ENCODE measurements at places on chromosomes 3 and 15.

- DNase-seq = no peak
Measured at GRCh38 chr3:87503900-87504498, 227.6 kb upstream of the POU1F1 start.

GRCh38 chr3:10289787-10290355 is 2.9 kb downstream of the GHRL start:
- DNase-seq = no peak

- DNase-seq = no peak
Measured at GRCh38 chr15:97199393-97200051, 761.0 kb upstream of the ARRDC4 start.

DNA sequence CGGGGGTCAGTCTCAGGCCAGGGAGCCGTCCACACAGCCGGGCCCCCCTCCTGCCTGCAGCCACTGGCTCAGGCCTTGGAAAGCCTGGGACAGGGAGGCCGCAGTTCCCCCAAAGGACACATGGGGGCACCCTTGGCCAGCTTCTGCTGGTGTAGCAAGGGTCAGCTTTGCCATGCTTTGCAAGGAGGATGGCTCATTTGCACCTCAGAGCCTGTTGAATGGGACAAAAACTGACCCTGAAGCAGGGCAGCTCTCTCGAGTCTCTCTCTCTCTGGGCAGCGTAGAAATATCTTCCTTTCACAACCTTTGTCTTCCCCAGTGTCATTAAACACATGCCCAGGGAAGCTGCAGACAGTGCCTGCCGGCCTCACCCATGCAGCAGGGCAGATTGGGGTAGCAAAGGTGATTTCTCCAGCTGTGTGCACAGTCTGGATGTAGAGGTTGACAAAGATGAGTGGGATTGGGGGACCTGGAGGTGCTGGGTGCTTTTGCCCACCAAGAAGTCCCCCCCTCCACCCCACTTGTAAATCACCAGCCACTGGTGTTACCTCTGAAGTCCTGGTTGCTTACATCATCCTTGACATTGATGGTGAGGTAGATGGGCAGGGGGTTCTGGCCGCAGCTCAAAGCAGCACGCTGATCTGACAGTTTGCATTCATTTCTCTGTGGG is 17.4 kb upstream of the EHD4 start:
- peak; percentile 89 for DNase-seq

GRCh38 chr3:42712688-42713372 is 10.2 kb upstream of the HHATL start:
- DNase-seq = no peak

DNA sequence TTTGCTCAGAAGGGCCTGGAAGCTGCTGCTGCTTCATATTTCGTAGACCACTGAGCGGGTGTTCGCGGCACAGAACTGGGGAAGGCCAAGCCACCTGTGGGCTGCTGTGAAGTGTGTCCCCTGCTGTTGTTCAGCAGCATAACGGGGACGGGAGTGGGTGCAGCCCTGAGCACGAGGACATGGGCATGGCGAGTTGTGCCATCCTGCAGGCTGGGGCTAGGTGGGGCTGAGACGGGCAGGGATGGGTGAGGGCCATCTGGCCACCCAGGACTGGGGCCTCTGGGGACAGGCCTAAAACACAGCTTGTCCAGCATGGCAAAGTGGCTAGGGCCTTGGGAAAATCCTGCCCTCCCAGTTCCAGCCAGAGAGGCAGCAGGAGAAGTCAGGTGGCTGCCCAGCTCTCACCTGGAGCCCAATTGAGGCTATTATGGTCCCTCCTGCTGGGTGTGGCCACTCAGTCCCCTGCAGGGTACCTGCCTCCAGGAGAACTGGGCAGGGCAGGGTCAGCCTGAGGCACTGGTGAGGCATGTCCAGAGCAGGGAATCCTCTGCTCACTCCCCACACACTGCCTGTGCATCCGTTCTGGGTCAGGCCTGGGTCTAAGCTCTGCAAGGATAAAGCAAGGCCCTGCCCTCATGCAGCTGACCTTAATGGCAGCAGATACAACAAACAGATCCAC is 29.5 kb downstream of the CFAP100 start:
- no peak for DNase-seq

GRCh38 chr3:10492364-10493201 is 12.8 kb downstream of the ATP2B2 start:
- DNase-seq = no peak

DNA sequence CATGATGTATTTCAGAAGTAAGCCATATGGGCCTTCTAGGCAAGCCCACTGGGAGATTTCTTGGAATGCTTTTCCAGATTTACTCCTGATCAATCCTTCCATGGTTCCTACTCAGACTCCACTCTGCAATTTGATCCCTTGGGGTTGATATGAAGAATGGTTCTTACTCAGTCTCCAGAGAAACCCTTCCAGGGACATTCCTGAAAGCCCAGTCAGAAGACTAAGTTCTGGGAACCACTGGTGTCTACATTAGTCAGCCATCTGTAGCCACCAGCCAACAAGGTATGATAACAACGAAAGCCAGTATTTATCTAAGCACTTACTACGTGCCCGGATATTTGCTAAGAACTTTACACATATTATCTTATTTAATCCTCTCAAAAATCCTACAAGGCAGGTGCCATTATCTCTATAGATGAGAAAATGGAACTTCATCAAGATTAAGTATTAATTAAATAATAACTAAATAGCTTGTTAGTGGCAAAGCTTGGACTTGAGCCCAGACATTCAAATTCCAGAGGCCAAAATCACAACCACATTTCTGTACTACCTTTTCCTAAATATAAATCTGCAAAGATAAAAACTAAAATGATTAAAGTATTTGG is 32.7 kb downstream of the ZNF385D start:
- no peak for DNase-seq

GRCh38 chr15:47954196-47954595 is 166.6 kb upstream of the SLC24A5 start:
- DNase-seq = no peak

DNA sequence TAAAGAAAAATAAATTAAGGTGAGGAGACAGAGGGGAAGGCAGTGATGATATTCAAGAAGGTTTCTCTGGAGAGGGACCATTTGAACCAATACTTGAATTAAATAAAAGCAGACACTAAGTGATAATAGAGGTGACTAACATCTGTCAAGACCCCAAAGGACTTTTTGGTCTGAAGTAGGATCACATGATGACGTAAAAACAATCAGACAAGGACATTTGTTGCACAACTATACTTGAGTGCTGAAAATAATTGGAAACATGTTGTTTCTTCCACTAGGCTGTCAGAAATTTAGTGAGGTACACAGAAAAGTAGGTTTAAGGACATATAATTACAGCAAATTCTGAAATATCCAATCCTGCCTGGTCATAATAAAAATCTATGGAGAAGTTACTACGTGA is 179.5 kb downstream of the WNT5A start:
- DNase-seq = no peak

- DNase-seq = no peak
Measured at GRCh38 chr15:27086149-27086548, 115.2 kb downstream of the GABRG3 start.

DNA sequence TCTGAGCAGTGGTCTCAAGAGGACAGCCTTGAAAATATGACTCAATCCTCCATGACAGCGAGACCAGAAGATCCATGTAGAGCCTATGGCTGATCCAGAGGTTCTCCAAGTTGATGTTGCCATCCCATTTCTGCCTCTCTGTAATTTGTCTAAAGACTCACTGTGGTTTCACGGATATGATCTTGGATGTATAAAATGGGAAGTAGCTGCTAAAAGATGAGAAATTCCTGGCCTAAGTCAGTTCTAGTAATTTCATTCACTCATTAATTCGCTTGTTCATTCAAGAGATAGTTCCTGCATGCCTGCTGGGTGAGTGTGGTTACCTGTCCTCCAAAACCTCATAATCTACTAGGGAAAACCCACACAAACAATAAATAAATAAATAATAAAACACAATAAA is 145.9 kb downstream of the TNIK start:
- no peak for DNase-seq

DNA sequence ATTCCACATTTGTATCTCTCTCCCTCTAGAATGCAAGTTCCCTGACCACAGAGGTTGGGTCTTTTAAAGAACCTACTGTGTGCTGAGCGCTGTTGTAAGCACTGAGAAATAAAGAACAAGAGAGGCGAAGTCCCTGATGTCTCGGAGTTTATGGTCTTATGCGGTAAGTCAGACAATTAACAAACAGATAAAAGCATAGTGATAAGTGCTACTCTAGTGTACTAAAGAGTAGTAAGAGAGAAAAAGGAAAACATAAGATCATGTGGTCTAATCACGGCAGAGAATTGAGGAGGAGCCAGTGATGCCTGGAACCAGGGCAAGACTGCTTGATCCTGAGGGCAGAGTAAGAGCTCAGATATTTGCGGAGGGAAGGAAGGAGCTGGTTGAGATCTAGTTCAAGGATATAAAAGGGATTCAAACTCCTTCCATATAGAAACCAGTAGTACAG is 29.8 kb upstream of the TSC22D2 start:
- DNase-seq = no peak

DNA sequence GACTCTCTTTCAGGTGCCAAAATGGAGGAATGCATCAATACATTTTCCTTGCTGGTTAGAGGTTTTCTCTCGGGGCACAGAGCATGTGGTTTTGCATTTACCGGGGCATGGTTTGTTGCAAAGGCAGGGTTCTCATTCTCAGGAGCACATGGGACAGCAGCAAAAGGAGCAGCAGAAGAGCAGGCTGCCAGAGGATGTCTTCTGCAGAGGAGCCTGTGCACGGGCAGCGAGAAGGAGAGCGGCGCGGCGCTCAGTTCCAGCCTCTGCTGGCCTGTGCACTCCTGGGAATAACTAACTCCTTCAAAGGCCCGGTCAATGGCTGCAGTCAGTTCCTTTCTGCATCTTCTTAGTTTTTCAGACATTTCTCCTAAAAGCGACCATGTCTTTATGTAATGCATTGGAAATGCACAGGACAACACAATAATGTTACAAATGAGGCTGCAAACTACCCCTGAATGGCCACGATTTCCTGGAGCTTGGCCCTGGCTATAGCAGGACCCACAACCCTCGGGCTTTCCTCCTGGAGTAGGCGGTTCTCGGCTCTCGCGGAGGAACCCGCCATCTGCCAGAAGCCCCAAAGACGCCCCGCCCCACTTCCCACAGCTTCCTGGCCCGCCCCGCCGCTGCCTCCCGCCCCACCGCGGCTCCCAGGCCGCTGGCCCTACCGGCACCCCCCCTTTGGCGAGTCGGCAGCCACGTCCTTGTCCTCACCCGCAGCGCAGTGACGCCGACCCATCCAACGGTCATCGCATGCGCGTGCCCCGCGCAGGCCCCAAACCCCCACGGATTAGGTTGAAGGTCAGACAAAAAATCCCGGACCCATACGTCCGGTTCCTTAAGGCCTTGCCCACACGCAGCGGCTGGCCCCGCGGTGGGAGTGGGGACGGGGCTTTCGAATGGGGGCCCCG is at the start of gene C3orf62:
C3orf62 (minus strand) TSS at position 758 of the 908 bp plus-strand sequence; CDS start at position 398, 360 bp downstream.
- peak; percentile 94 for DNase-seq

GRCh38 chr3:149374391-149374790 is 3.1 kb downstream of the TM4SF1 start:
- DNase-seq = no peak

DNA sequence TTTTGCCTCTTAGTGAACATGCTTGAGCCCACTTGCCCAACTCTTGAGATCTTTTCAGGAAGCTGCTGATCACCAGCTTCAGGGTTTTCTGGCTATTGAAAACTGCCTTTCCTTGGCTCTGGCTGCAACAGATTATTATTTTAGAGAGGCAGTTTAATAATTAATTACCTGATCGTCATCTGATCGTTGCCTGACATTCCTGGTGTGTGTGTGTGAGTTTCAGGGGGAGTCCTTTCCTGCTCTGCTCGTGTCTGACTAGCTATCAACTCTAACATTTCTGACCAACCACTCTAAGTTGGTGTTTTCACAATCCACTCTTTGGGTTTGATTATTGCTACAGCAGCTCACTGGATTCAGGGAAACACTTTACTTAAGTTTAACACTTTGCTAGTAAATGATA is 84.3 kb upstream of the SPATA16 start:
- no peak for DNase-seq

GRCh38 chr15:32828507-32829186 is 110.8 kb downstream of the GREM1 start:
- DNase-seq = no peak

GRCh38 chr15:33183334-33183733 is 11.2 kb downstream of the FMN1 start:
- no peak for DNase-seq

- no peak for DNase-seq
Measured at GRCh38 chr3:150515210-150515609, 31.1 kb downstream of the SERP1 start.

GRCh38 chr15:40343512-40343911 is 2.8 kb upstream of the CCDC9B start:
- DNase-seq = no peak

GRCh38 chr3:34065901-34066300 is 267.5 kb downstream of the PDCD6IP start:
- DNase-seq = no peak

All from suprapubic skin (tissue), 4 donors.